ENCODE measurements at places on chromosomes 2 and 18. TPM values are rescaled to one million over a fixed set of nuclear protein-coding genes. Genes with fewer than 3 reads are reported as not detected.

OR6B2 gene
- not detected for polyA plus RNA-seq

DYNAP gene
- not detected for polyA plus RNA-seq

CCDC85A gene
- polyA plus RNA-seq = 0.01 TPM

AKAIN1 gene
- not detected for polyA plus RNA-seq

TMEFF2 gene
- not detected for polyA plus RNA-seq

MOGAT1 gene
- polyA plus RNA-seq = not detected

RTP5 gene
- polyA plus RNA-seq = not detected

GPC1 gene
- 178 TPM for polyA plus RNA-seq

- DNase-seq = no peak
Observed at GRCh38 chr2:66032226-66032775, 402.6 kb upstream of the MEIS1 start.

DNA sequence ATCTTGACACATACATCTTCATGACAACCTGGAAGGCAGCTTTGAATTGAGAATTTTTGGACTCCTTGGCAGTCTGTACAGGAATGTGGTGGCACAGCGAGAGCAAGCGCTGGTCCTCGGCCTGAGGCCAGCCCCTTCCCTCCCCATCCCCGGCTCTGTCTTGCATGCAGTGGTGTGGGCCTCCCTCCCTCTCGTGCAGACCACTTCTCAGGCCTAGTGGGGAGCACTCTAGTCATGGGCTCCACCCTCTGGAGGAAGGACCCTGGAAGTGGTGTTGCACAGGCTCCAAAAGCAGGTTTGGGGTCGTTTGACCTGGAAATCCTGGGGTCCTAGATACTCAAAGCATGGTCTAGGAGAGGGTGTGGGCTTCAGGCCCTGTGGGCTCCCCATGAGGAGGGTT lies 32.3 kb downstream of the ADCYAP1 start:
- DNase-seq = no peak

DNA sequence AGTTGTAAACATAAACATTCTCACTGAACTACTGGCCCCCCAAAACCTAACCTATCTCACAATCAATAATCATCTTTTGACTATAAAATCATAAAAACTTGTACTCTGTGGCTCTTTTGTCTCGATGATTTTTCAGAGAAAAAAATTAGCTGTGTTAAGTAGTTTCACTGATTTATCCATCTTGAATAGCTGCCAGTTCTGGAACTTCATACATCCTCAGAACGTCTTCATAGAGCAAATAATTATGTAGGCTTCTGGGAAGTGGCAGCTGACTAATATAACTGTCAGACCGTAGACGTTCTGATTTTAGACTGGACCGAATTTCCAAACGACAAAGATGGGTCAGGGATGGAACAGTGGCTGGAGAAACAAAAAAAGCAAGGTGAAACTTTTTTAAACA lies 97.3 kb upstream of the CHAC2 start:
- no peak for DNase-seq

DNA sequence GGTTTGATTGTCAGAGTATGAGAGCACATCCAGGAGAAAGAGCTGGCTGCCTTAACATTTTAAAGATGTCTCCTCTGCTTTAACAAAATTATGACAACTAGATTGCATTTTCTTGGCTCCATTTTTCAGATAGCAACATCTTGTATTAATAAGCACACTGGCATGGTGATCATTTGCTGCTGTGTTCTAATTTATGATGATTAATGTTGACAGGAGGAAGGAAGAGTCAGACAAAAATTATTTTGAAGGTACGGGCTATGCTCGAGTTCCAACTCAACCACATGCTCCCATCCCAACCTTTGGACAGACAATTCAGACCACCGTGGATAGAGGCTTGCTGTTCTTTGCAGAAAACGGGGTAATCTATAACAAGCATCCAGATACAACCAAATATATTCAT lies 98.2 kb upstream of the TTC39C start:
- DNase-seq = no peak

GRCh38 chr2:40165509-40165844 lies 286.4 kb downstream of the SLC8A1 start:
- no peak for DNase-seq

GRCh38 chr2:208017721-208018120 lies 7.6 kb downstream of the PLEKHM3 start:
- no peak for DNase-seq

DNA sequence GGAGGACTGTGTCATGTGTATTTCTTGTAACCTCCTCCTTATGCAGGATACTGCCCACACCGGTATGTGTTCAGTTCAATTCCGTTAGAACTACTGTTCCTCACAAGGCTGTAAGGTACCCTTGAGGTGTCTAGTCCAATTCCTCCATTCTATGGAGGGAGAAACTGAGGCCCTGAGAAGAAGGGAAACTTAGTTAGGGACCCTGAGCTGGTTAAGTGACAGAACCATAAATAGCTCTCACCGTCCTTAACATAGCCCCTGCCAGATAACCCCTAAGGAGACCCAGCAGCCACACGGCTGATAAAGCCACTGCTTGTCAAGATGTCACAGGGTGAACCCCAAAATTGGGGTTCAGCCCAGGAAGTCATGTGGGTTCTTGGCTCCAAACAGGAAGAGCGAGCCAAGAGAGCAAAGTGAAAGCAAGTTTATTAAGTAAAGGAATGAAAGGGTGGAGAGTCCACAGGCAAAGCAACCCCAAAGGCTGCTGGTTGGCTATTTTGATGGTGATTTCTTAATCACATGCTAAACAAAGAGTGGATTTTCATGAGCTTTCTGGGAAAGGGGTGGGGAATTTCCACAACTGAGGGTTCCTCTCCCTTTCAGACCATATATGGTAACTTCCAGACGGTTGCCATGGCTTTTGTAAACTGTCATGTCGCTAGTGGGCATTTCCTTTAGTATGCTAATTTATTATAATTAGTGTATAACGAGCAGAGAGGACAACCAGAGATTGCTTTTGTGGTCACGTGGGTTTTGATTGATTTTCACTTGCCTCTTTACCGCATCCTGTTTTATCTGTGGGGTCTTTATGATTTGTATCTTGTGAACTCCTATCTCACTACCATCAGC lies 83.4 kb upstream of the RTN4 start:
- peak; percentile 87 for DNase-seq

- DNase-seq = no peak
Observed at GRCh38 chr2:25316101-25316500, 25.6 kb downstream of the DNMT3A start.

DNA sequence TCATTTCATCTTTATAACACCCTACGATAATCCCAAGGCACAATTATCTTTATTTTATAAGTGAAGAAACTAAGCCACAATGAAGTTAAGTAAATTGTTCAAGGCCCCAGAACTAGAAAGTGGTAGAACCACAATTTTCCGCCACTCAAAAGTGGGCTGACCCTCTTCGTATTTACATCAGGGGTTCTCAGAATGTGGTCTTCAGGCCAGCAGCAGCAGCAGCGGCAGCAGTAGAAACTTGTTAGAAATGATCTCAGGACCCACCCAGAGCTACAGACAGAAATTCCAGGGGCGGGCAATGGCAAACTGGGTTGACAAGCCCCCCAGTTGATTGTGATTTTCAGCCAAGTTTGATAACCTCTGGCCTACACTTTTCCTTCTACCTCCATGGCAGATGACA lies 62.8 kb downstream of the LBH start:
- DNase-seq = no peak

- DNase-seq = no peak
Observed at GRCh38 chr2:47039489-47039870, 115.6 kb downstream of the STPG4 start.

GRCh38 chr2:47225061-47225783 lies 70.1 kb upstream of the STPG4 start:
- peak; percentile 35 for DNase-seq

GRCh38 chr2:47243596-47244323 lies 88.7 kb upstream of the STPG4 start:
- DNase-seq = no peak

GRCh38 chr18:5253910-5254309 lies 41.6 kb downstream of the ZBTB14 start:
- peak; percentile 2 for DNase-seq

GRCh38 chr2:43179942-43180341 lies 46.5 kb downstream of the ZFP36L2 start:
- DNase-seq = no peak

DNA sequence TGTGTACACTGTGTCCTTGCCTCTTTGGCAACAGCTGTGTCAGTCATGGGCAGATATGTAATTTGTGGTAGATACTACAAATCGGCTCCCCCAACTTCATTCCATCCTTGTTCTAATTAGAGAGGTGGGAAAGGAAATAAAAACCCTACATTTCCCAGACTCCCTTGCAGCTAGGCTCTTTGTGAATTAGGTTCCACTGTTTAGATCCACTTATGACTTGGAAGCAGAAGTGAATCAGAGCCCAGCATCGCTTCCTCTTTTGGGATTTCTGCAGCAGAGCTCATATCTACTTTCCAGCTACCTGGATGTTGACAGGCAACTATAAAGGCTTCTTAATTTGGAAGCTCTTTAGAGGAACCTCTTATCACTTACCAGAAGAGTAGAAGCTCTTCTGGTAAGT lies 34.1 kb upstream of the NARS1 start:
- no peak for DNase-seq

GRCh38 chr18:8519102-8519501 lies 90.1 kb upstream of the RAB12 start:
- no peak for DNase-seq

DNA sequence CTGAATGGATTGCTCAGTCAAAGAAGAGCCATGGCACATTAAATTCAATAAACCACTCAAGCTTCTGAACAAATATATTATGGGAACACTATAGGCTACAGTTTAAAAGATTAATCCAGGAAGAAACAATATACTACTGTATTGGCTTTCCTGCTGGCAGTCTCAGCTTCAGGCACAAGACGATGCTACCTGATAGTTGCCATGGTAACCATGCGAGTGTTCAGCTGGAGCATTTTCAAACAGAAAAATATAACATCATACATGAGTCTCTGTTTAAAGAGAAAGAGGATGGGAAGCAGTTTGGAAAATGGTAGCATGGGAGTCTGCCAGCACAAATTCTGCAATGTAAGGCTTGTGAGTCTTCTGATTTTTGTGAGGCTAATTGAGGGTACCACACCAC lies 65.9 kb upstream of the CPO start:
- DNase-seq = no peak
